Activated CD4-positive, CD25-positive, alpha-beta regulatory T cell treated with anti-CD3 and anti-CD28 coated beads, Interleukin-2, amount 50 U/mL, for 24 hours (primary cell): ENCODE measurements at places on chromosomes 3 and 15.

GRCh38 chr3:63056932-63057331 is 181.7 kb upstream of the CADPS start:
- no peak for ATAC-seq

- ATAC-seq, result peak; percentile 41
Observed at GRCh38 chr3:143529018-143529478, 319.2 kb downstream of the SLC9A9 start.

DNA sequence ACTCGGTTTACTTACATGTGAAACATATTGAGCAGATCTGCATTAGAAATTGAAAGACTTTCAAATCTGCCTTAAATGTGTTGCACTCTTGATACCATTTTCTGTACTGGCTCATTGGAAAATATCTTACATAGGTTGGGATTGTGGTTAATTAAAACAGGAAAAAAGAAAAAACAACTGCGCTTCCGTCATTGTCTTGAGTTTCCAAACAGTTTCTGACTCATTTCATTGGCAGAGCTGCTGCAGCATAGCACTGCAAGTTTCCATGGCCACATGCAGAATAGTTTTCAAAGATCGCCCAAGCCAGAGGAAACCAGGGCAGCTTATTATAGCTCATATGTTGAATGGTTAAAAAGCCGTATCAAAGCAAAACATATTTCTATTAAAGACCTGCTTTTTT is 446.6 kb upstream of the BCHE start:
- ATAC-seq, result no peak

- no peak for ATAC-seq
Observed at GRCh38 chr3:101042996-101043686, 49.9 kb upstream of the ABI3BP start.

DNA sequence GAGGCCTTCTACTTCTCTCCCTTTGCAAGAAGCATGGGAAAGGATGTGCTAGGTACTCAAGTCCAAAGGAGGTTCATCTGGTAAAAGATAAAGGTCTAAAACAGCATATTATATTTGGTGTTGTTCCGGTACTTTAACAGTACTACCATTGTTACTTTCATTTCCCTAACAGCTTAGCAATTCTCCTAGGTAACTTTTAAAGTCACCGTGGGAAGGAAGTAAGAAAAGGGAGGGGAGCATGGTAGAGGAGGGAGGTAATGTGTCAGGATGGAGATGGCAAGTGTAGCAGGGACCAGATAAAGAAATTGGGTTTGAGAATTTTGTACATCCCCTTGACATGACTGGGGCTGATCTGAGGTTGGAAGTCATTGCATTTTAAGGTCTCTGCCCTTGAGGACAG is 89.4 kb upstream of the SKOR1 start:
- ATAC-seq, result no peak

GRCh38 chr3:113271594-113272384 is 60.4 kb downstream of the BOC start:
- ATAC-seq, result no peak

DNA sequence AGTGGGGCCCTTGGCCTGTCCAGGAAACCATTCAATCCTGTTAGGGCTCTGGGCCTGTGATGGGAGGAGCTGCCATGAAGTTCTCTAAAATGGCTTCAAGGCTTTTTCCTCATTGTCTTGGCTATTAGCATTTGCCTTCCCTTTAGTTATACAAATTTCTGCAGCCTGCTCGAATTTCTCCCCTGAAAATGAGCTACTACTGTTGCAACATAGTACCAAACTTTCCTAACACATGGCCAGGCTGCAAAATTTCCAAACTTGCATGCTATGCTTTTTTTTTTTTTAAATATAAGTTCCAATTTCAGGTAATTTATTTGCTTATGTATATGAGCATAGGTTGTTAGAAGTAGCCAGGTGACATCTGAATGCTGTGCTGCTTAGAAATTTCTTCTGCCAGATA is 560.8 kb upstream of the TBL1XR1 start:
- ATAC-seq, result no peak

GRCh38 chr3:185477316-185477715 is 21.5 kb downstream of the TMEM41A start:
- ATAC-seq, result no peak

GRCh38 chr3:182226995-182227394 is 515.3 kb downstream of the SOX2 start:
- no peak for ATAC-seq

DNA sequence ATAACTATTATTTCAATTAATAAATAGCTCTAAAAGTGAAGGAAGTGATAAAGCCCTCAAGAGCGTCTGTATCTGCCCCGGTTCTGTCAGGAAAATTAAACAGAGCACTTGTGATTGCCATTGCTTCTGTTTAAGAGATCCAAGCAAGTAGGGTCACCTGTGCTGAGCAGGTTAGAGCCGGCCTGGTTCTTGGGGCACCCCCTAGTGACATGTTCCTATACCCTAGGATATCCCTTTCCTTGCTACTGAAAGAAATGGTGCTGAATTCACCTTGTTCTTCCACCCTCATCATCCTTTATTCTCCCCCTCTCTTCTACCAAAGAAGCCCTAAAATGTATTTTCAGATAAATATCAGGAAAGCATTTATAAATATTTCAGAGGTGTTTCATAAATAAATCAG is 323.5 kb downstream of the RORA start:
- ATAC-seq, result no peak

DNA sequence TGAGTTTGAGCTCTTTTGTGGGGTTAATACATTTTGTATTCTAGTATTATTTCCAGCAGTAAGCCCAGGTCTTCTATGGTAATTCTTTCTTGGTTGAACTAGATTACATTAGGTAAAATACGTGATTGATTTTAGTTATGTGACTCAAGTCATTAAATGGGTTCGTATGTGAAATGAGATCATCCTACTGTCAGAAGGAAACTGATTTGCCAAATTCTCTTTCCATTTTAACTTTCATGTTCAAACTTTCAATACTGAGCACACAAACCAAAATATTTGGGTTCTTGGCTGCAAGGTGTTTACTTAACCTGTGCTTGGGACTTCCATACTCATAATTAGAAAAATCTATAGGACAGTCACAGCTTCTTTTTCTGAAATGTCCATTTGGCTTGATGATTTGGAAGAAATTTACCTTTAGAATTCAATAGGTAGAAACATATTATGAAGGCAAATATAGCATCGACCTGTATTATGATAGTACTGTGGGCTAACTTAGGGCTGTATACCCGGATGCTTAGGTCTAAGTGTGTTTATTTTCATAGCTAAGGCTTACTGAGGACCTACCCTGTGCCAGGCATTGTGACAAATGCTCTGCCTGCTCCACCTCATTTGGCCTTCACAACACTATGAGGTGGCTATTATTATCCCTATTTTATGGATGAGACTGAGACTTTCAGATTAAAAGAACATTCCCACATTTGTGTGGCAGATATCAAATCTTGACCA is 631.8 kb upstream of the GRM7 start:
- ATAC-seq, result no peak

GRCh38 chr15:29119847-29120246 is 149.8 kb downstream of the NSMCE3 start:
- no peak for ATAC-seq

DNA sequence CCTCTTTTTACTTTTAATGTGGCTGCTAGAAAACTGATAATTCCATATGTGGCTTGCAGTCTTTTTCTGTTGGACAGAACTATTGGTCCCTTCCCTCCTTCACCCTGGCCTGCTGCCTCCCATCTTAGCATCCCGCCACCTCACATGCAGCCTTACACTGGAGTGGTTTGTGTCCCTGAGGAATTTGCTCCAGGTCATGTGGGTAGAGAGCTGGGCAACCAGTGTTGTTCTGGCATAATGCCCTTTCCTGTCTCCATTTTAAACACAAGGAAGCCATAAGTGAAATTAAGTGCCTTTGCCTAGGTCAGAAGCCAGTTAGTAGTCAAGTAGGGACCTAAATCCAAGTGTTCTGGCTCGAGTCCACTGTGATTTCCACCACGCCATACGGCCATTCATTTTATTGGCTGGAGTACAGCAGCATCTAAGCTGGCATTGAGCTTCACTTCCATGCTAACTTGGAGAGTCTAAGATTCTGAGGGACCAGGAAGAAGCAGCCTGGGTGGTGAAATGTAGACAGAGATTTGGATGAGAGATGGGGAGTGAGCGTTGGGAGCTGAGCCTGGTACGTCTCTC is 46.0 kb upstream of the PLXNA1 start:
- no peak for ATAC-seq

DNA sequence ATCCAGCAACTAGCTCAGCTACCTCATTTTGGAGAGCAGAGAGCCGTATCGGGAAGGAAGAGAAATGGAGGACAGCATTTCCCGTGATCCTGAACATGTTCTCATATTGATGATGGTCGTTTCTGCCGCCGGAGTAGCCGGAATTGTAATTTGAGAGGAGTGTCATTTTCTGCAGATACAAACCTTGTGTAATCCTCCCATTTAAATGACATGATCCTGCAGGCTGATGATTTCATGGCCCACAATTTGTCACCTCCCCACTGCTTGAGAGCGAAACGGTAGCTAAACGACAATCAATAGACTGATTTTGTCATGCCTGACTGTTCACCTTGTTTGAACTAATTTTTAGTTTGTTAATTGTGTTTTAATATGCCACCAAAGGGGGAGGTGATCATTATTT is 126.5 kb upstream of the CNTN6 start:
- ATAC-seq, result no peak

GRCh38 chr15:40238532-40239403 is at the start of gene PAK6:
PAK6 (plus strand) TSS chr15:40239063; CDS start chr15:40264786, 25,723 bp downstream.
- ATAC-seq, result peak; percentile 82

- no peak for ATAC-seq
Observed at GRCh38 chr15:64912379-64913325, 950 bp downstream of the ANKDD1A start.

- no peak for ATAC-seq
Observed at GRCh38 chr3:66133050-66133757, 87.6 kb upstream of the SLC25A26 start.

DNA sequence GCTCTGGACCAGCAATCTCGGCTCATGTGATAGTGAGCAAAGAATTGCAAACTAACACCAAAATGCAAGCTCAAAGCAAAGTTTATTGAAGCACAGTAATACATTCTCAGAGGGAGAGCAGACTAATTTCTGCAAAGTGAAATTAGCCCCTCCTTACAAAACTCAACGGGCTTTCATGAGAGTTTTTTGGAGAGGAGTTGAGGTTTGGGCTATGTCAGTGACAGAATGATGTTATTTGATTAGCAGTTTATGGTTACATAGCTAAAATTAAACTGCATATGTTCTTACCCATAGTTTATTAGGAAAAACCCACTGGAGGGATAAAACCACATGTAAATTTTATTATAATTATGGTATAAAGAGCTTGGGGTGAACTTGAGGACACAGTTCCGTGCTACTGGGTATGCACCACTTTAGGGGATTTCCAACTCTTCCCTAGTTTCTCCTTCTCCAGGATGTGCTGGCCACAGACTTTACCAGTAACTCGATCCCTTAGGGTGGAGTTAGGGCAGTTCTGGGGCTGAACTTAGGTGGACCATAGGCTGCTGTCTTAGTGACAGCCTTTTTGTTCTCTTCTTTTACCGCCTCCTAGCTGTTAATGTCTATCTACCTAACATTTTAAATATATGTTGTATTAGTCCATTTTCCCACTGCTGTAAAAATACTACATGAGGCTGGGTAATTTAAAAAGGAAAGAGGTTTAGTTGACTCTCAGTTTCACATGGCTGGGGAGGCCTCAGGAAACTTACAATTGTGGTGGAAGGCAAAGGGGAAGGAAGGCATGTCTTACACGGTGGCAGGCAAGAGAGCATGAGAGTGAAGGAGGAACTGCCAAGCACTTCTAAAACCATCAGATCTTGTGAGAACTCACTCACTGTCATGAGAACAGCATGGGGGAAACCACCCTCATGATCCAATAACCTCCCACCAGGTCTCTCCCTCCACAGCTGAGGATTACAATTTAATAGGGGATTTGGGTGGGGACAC is 8.9 kb upstream of the AADACL2 start:
- ATAC-seq, result no peak

- peak; percentile 20 for ATAC-seq
Observed at GRCh38 chr3:140386357-140387100, 291.3 kb upstream of the TRIM42 start.

DNA sequence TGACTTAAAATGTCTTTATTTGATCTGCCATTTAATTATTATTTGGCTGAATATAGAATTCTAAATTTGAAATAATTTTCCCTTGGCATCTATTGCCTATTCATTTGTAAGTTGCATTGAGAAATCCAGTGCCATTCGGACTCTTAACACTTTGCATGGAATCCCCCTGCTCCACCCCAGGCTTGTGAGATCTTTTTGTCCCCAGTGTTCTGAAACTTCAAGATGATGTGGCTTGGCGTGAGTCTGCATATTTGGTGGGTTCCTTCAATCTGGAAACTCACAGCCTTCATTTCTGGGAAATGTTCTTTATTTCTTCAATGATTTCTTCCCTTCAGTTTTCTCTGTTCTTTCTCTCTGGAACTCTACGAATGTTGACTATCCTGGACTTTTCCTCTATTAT is 83.8 kb upstream of the BLM start:
- no peak for ATAC-seq

DNA sequence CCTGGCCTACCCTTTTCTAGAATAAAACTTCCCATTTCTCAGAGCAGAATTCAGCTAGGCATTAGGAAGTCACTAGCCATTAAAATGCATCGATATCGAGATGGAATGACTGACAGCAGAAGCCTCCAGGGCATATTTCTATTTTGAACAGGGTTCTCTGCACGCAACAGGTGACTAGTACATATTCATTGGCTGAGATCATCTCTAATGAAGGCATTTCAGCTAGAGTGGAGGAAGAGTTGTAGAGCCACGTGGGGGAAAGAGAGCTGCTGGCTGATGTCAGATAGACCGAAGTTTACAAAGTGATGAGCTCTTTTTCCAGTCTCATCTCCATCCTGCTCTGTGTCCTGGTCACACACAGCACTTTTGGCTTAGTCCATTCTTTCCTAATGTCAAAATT is 7.5 kb downstream of the TMEM40 start:
- ATAC-seq, result no peak

DNA sequence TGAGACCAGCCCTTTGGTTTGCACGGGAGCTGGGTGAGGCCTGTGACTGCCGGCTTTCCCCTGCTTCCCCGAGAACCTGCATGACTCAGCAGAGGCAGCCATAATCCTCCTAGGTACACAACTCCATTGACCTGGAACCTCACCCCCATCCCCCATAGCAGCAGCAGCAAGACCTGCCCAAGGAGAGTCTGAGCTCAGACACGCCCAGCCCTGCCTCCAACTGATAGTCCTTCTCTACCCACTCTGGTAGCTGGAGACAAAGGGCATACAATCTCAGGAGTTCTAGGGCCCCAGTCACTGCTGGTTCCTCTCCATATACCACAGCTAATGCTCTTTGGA is 141.0 kb upstream of the ARHGEF26 start:
- no peak for ATAC-seq

DNA sequence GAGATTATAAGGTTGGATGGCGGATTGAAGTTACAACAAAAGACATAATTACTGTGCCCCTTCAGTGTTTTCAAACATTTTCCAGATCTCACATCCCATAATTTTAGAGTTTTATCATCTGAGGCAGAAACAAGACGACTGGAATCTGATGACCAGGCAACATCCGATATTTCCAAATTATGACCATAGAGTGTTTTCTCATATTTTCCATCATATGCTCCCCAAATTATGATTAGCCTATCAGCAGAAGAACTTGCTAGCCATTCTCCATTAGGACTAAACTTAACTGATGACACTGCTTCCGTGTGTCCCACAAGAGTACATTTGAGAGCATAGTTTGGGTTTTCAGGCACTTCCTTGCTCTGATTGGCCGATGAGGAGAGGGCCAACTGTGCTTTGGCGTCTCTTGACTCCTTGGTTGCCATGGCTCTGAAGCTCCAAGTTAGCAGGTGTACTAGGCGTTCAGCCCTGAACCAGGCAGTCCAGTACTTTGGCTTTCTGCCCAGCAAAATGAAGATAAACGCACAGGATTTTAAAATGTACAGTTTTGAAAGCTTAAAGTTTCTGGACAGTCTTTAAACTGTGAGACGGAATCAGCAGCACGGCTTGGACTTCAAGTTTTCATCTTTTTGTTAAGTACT is 638 bp downstream of the WDR5B start:
- ATAC-seq, result peak; percentile 37
